RPMI8226 (cell line): ENCODE measurements at places on chromosomes 5 and 9.

GRCh38 chr5:122772446-122772845, 2.4 kb upstream of the SNX2 start:
- no peak for DNase-seq

DNA sequence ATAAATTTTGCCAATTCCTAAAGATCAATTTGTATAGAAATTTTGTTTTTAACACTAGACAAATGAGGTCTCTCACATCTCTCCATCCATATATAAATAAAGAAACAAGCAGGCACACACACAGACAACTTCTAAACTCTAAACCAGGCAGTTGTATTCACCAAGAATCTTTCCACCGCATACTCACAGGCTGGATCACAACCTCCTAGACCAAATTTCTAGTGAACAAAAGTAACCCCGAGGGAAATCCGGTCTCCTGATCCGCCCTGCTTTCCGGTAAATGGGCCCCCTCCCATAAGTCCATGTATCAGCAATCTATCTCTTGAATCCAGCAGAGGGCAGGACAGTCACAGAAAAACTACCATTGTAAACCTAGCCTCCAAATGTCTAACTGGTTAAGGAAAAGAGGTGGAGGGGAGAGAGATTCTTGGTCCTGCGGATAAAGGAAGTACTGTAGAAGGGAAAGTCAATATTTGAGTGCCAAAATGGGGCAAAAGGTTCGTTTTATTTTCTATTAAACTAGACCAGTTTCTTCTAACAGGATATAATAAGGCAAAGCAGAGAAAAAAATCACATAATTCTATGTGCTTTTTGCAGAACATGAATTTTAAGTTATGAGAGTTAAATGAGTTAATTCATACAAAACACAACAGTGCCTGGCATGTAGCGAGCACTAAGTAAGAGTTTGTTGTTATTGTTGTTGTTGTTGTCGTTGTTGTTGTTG, 4.8 kb upstream of the SMU1 start:
- peak; percentile 70 for DNase-seq

DNA sequence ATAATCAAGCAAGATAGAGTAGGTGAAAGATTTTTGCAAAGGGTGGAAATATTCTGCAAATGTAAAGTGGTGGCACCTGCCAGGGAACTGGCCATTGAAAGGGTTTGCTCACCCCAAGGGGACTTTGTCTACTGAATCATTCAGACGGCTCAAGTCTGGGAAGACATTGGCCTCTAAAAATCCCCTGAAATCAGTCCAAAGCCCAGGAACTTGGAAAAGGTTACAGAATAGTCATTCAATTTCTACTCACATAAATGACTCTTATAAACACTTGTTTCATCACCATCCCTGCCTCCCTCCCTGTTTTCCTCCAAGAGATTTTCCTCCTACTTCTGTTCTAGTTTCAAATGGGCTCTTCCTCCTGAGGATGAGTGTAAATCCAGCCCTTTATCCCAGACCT, 28.5 kb downstream of the ZNF366 start:
- no peak for DNase-seq

DNA sequence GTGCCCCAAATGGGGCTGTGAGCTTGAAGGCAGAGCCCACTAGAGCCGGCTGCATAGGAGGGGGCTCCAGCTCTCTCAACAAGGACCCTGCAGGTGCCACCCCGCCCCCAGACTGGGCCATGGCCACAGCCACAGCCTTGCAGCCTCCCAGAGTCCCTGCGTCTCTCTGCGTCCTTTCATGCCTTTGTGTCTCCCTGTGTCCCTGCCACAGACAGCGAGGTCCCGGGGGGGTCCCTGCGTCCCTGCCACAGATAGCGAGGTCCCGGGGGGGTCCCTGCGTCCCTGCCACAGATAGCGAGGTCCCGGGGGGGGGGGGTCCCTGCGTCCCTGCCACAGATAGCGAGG, 6.3 kb downstream of the NOXA1 start:
- peak; percentile 33 for DNase-seq
